Naive B cell (primary cell): ENCODE measurements at places on chromosomes 2 and 18.

DNA sequence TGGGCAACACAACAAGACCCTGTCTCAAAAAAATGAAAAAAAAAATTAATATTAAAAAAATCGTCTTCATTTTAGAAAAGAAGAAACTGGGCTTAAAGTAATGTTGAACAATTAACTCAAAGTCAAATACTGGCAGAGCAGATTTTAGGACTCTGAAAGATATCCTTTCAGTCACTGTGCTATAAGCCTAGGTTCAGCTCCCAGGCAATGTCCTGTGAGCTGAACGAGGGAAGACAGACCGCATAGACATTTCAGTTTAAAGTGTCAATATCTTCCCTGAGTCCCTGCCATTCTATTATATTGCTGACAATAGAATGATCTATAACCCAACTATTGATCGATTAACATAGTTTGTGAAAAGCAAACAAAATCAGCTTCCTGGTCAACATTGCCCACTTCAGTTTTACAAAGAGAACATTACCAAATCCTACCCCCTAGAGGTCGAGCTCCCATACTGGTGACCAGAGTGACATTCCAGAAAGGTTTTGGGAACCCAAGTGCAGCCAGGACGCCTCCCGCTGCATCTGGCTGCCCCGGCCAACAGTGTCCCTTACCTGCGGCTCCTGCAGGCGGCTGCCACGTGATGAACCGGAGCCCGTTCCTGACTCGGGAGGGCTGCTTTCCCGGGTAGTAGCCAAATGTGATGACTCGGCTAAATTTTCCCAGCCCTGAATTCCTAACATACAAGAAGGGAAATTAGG lies 639 bp downstream of the MRO start:
- DNase-seq = no peak

DNA sequence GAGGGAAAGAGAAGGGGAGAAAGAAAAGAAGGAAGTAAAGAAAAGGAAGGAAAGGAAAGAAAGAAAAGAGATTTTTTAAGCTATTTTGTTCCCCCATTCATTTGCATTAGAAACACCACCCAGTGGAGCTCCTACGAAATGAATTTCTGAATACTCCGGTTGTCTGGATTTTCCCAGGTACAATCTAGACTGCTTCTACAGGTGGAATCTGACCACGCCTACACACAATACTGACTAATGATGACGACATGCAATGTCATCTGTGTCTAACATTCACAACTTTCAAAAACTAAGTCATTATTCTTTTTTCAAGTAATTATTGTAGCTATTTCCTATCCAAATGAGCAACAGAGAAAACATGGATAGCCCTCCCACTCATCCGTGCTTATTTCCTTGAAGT lies 121.7 kb downstream of the ZNF516 start:
- no peak for DNase-seq

- peak; percentile 5 for DNase-seq
Observed at GRCh38 chr2:200575957-200576356, 9.9 kb upstream of the AOX1 start.

DNA sequence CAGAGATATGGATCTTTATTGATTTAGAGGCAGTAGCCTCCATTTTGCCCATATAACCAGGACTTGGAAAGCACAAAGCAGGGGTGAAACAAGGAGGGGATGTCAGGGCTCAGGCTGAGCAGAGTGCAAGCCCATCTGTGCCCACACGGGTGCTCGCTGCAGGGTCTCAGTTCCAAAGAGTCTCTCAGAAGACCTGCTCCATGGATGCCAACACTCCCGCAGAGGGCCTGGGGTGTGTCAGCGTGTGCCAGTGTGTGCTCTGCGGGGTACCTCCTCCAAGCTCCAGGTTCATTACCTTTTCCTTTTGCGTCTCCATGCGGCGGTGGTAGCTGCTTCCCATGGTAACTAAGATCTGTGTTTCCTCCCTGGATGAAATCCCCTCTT lies 107.5 kb downstream of the EIPR1 start:
- DNase-seq = no peak

DNA sequence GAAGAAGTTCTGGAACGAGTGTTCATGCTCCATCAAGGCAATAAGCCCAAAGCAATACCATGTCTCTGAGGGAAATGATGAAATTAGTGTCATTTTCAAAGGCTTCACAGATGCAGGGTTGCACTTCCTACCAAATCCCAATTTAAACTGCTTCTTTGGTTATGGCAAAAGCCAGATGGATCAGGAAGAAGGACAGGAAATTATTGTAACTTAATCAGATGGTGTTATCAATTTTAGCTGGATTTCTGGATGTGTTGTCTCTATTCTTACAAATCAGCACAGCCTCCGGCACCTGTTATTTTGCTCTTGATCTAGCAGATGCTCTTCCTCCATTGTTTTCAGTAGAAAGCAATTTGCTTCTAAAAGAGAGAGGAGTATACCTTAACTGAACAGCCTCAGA lies 693.4 kb downstream of the SOCS6 start:
- no peak for DNase-seq

DNA sequence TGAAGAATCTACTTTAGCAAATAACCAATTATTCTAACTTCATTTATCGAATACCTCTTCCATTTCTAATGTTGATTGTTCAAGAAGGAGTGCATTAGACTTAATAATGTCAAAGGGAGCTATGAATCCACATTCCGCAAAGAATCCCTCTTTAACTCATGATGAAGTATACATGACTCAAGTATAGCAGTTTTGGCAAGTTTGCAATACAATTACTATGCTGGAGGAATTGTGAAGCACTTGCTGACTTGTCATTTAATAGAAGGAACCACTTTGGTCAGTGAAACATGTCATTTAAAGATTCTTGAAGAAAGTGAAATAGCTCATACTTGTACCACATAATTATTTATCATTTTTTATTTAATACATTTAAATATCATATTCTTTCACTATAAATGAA lies 125.1 kb downstream of the SLC39A10 start:
- no peak for DNase-seq

GRCh38 chr2:240458044-240458899 lies 22.8 kb downstream of the GPC1 start:
- no peak for DNase-seq

DNA sequence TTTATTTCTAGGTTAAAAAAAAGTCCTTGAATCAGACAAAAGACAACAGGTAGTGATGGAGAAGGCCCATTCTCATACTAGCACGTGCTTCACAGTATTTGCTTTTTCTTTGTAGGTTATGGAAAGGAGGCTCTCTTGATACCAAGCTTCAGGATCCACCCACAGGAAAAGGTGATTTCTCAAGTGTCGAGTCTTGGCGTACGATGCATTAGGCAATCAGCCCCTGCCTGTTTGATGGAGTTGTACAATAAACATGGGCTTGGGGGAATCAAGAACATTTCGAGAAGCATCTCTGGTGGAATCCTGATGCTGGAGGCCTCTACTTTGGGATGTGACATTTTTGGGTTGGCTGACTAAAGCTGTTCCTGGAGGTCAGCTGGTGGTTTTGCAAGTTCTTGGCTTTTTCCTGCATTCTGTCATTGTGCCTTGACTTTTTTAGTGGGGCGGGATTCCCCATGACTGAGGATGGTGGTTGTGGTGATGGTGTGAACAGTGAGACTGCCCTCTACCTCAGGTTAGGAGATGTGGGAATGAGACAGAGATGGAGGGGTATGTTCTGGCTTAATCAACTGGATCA lies 231.5 kb upstream of the SPRED2 start:
- DNase-seq = no peak

DNA sequence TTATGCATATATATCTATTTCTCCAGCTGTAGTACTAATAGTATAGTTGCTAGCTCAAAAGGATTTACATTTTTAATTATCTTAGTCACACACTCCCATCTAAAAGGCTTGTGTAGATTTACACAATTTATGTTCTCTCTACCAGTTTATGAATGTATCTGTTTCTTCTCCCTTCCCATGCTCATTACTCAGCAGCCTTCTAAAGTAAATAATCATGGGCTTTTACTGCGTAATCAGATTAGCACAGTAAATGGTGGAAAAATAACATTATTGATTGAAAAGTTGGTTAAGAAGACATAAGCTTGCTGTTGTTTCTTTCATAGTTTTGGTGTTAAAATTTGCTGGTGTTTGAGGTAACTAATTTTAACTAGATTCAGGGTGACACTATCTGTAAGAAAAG lies 81.8 kb downstream of the PTPN4 start:
- DNase-seq = no peak

DNA sequence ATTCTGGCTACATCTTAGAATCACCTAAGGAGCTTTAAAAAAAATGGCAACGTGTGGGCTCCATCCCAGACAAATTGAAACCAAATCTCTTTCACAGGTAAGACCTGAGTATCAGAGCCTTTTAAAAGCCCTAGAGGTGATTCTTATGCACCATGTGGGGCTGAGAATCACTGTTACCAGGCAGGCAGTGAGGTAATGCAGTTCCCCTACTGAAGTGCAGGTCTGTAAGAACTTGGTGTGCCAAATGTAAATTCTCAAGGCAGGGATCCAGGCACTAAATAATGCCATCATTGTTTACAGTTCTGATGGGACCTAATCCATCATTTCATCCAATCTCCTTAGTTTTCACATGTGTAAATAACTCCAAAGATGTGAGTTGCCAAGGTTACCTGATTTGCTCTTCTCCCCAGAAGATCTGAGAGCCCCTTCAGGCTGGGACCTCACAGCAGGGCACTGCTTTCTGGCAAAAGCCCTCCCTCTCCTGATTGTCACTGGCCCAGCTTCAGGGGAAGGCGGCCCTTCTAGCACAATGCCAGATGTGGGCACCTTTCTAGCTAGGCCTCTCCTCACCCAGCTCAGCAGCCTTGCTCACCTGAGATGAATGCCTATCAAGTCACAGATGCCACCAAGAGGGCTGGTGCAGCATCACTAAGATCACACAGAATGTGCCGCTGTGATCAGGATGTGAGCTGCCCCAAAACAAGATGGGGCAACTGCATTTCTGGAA lies 73.6 kb upstream of the RGPD5 start:
- no peak for DNase-seq

DNA sequence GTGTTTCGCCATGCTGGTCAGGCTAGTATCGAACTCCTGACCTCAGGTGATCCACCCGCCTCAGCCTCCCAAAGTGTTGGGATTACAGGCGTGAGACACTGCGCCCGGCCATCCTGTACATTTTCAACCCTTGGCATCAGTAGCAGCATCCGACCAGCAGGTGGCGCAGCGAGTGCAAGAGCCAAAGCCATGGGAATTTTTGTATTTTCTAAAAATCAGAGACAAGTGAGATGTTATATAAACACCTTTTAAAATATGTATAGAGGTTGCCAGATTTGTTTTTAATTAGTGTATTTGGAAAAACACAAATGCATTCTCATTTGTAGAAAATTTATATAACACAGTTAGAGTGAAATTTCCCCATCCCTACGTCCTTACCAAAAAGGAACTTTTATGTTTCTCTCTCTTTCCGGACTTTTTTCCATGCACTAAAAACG lies 36.8 kb downstream of the MOGAT1 start:
- DNase-seq = peak; percentile 65

DNA sequence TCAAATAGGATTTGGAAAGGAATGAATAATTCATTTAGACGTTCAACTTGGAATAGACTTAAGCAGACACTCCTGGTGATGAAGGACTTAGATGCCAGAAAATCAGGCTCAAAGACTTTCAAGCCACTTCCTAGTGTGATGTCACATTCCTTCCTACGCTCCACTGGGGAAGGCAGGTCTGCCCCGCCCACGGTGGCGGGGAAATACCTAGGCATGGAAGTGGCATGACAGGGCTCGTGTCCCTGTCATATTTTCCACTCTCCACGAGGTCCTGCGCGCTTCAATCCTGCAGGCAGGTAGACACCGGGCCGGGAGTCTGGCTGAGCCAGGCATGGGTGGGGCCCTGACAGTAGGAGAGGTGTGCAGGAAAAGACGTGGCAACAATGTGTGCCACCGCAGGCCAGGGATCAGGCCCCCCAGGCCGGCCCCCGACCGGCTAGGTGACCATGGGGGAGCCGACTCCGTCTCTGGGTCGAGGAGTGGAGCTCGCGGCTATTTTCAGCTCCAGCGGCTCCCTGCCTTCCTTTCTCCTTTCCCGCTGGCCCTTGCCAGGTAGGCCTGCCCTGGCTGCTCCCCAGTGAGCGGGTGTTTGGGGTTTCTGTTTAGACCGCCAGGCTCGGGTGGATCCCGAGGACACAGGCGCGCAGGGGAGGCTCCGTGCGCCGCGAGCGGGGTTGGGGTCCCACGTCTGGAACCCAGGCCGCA lies at the start of gene IL1RL2:
TSS of gene IL1RL2 (plus strand) at position 233 of the 705 bp plus-strand sequence. CDS start 845 bp downstream, outside the sequence.
- no peak for DNase-seq

- DNase-seq = no peak
Observed at GRCh38 chr2:234169674-234170073, 119.2 kb downstream of the SPP2 start.

DNA sequence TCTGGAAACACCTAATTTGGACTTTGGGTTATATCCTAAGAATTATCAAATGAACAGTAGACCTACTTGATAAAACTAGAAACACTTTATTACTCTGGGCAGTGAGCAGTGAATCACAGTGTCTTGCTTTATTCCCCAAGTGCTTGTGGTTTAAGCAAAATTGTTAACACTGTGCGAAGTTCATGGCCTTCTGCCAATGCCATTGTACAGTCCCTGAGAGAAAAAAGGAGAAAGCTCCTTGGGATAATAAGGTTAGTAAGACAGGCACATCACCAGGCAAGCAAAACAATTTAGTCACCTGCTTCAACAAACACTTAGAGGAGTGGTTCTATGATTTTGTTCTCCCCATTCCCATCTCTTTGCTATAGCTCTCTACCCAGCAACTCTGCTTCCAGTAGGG lies 39.8 kb downstream of the ADCYAP1 start:
- DNase-seq = no peak
